ENCODE measurements at places on chromosomes 7 and 10.

DNA sequence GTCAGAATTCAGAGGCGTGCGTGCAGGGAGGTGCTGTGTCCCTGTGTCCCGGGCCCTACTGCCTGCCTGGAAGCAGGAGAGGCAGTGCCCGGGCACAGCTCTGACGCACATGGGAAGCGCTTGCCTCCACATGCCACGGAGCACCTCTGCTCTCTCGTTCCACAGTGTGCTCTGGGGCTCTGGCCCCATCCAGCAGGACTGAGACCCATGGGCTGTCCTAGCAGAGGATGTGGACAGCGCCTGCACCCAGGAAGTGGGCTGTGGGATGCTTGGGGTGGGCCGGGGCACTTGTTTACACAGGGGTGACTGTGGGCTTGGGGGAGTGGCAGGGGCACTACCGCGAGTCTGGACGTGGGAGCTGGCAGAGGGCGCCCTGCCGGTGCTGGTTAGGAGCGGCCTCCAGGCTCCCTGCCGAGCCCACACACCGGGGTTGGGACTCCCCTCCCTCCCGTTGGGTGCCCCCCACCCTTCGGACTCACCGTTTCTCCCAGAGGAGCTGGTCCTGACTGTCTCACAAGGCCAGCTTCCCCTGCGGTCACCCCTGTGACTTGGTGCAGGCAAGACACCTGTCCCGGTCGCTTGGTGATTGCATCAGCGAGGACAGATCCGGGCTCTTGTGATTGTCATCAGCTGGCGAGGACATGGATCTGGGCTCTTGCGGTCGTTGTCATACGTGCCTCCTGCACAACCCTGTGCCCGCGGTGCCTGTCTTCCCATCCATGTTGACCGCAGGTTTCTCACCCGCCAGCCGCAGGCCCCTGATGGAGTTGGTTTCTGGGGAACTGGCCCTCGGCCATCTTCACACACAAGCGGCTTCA lies 83.1 kb downstream of the NKX6-2 start:
- DNase-seq = no peak

DNA sequence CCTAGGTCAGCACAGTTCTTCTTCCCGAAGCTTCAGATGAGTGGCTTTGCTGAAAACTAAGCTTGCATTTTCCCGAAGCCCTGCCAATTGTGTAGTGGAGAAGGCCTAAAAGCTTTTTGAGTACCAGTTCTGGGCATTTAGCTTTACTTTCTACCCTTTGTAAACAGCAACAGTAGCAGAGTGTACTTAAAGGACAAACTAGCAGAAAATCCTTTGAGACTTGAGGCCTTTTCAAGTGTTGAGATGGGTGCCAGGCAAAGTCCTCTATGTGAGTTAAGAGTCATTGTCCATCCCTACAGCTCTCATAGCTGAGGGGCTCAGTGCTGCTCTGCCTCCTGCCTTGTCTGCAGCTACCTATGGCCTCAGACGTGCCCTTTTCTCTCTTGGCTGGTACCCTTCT lies 368.2 kb downstream of the CCSER2 start:
- no peak for DNase-seq

GRCh38 chr7:77246026-77246640 lies 46.5 kb upstream of the FGL2 start:
- no peak for DNase-seq

GRCh38 chr7:105020926-105021325 lies 6.9 kb downstream of the KMT2E start:
- DNase-seq = no peak

DNA sequence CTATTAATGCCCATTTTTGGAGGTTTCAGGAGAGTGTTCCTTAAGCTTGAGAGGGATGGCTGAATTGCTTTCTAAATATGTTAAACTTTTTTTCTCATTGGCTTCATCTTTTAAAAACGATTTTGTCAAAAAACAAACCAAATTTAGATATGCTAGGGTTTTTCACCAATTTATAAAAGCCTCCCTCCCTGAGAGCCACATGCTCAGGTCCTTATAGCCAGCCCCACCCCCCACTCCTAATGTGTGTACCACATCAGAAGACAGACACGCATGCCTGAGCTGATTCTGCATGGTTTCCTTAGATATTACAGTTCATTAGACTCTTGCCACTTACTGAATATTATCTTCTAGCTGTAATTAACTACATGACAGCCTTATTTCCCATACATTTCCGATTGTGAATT lies 2.0 kb downstream of the CUL1 start:
- DNase-seq = peak; percentile 40

- no peak for DNase-seq
These were observed 330.3 kb downstream of the HGF start for GRCh38 chr7:81439591-81439990.

Data from activated T-cell treated with anti-CD3 and anti-CD28 coated beads for 24 hours (primary cell).